ENCODE measurements at places on chromosomes 2 and 18.
A peak's percentile ranks its signal among the peaks of the same experiment; 100 is the strongest.

GRCh38 chr18:23231340-23232021 lies 96.2 kb downstream of the CABLES1 start:
- DNase-seq, result no peak

- DNase-seq, result no peak
These were observed 109.7 kb upstream of the GLI2 start for GRCh38 chr2:120625865-120626560.

DNA sequence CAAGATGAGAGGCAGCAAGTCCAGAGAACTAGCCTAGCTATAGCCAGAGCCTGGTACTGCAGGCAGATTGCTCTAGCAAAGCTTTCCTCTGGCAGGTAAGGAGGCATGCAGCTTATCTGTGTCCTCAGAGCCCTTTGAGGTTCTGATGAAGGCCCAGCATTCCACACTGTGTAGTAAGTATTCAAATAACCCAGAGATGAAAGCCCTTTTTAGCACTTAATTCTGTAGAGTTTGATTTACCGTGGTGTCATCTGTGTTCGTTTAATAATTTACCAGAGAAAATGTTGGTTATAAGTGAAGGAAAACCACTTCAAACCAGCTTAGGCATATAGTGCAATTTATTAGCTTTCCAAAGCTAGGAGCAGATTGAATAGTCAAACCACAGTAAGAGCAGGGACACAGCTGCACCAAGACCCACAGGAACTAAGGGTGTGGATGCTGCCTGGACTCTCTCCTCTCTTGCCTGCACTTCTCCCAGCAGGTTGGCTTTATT lies 226.6 kb downstream of the BABAM2 start:
- DNase-seq, result no peak

- DNase-seq, result peak; percentile 65
These were observed at the start of gene BOK for GRCh38 chr2:241558532-241559322. BOK (plus strand) TSS chr2:241558745; CDS start chr2:241559484, 739 bp downstream.

DNA sequence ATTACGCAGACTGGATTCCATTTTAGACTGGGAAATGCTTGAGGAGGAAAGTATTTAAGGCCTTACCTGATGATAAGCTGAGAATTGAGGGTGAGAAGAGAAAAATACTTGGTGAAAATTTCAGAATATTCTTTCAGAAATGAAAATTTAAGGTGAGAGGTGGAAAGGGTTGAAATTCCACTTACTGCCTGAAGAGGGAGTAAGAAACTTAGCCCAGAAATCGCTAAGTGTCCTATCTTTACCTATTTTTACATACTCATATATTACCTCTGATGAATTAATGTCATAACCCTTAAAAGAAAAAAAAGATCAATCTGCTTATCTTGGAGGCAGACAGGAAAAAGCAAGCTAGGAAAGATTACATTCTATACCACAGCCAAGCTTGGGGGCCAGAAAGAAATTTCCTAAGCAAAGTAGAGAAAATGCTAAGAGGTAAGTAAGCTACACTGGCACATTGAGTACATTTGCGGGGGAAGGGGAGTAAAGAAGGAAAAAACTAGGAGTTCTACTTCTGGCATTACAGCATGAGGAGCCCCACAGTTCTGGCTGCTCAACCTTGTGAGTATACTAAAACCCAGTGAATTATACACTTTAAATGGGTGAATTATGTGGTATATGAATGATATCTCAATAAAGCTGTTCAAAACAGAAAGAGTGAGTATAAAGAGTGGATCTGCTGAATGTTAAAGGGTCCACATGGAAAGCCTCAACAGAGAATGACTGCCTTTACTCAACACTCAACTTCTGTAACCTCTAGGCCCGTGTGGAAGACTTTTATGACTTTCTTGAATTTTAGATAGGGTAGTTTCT lies 33.8 kb downstream of the SMC6 start:
- peak; percentile 26 for DNase-seq

DNA sequence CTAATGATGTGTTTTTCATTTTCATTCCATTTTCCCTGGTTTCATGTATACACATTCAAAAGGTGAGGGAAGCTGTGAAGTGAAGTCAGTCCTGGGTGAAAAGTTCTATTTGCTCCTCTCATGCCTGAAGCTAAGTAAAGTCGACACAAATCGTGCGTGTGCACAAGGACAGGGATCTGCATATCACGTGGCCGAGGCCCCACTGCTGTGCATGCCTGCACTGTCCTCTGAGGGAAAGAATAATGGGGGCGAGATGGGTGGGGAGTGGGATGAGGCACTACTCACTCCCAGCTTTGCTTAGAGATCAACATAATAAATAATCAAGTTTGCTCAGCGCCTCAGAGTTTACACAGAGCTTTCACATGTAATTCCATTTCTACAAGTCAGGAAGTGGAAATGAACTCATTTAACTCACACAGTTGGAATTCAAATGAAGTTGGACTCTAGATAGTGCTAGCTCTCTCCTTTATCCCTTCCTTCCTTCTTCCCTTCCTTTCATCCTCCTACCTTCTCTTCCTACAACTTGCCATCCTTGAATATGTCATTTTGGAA lies 5.1 kb upstream of the PTPRM start:
- DNase-seq, result no peak
